ENCODE measurements at places on chromosomes 3 and 15. TPM values are rescaled to one million over a fixed set of nuclear protein-coding genes. Genes with fewer than 3 reads are reported as not detected.

DNA sequence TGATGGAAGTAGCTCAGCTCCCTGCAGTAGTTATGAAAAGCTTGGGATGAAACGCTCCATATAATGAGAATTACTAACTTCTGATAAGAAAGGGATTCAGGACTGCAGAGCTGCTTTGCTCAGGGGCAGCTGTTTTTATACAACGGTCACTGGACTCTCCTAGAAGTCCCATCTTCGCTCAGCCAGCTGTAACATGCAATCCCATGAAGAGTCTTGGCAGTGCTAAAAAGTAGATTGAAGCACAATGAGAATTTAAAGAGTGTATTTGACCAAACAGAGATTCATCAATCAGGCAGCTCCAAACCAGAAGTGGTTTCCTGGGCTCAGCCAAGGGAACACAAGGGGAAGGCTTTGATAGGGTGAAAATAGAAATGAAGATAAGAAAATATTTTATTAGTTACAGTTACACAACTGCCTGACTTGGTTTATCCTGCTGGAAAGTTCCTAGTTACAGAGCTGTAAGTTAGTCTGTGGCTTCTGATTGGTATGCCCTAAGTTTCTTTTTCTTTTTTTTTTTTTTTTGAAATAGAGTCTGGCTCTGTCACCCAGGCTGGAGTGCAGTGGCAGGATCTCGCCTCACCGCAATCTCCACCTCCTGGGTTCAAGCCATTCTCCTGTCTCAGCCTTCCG, 24.1 kb downstream of the SIDT1 start:
- H3K36me3 ChIP-seq: no peaks in the 10 kb centered on the region
- no peak overlapping the region for H3K4me3 ChIP-seq

DNA sequence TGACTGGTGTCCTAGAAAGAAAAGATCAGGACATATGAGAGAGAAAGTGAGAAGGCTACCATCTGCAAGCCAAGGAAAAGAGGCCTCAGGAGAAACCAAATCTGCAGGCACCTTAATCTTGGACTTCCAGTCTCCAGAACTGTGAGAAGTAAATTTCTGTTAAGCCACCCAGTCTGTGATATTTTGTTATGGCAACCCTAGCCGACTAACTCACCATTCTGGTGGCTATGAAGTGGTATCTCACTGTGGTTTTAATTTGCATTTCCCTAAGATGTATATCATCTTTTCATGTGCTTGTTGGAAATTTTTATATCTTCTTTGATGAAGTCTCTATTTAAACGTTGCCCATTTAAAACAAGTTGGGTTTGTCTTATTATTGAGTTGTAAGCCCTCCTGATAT, 40.6 kb downstream of the ILDR1 start:
- H3K4me3 ChIP-seq: no peak overlapping the region
- H3K27ac ChIP-seq: no peak overlapping the region
- H3K27me3 ChIP-seq: no peaks in the 10 kb centered on the region
- H3K4me1 ChIP-seq: peaks cover 2% of the 10 kb centered on the region

GRCh38 chr3:17057321-17057720, 172.6 kb downstream of the PLCL2 start:
- H3K36me3 ChIP-seq: no peaks in the 10 kb centered on the region
- H3K4me3 ChIP-seq: no peak overlapping the region
- no peak overlapping the region for H3K27ac ChIP-seq
- no peaks in the 10 kb centered on the region for H3K27me3 ChIP-seq
- DNase-seq: no peak
- H3K4me1 ChIP-seq: no peaks in the 10 kb centered on the region

GRCh38 chr15:60585743-60586708, 107.1 kb upstream of the ICE2 start:
- H3K4me1 ChIP-seq: peaks cover 15% of the 10 kb centered on the region
- no peaks in the 10 kb centered on the region for H3K36me3 ChIP-seq
- H3K27ac ChIP-seq: no peak overlapping the region
- peak; percentile 30 for DNase-seq
- H3K4me3 ChIP-seq: no peak overlapping the region

- H3K27ac ChIP-seq: no peak overlapping the region
- no peaks in the 10 kb centered on the region for H3K36me3 ChIP-seq
- no peaks in the 10 kb centered on the region for H3K27me3 ChIP-seq
- H3K4me3 ChIP-seq: no peak overlapping the region
Observed at GRCh38 chr3:102087236-102087635, 237.9 kb downstream of the NFKBIZ start.

GRCh38 chr15:58457466-58457965, 25.7 kb downstream of the LIPC start:
- H3K4me3 ChIP-seq: no peak overlapping the region
- H3K27me3 ChIP-seq: peaks cover 23% of the 10 kb centered on the region
- peaks cover 19% of the 10 kb centered on the region for H3K4me1 ChIP-seq
- H3K27ac ChIP-seq: no peak overlapping the region
- H3K36me3 ChIP-seq: no peaks in the 10 kb centered on the region

DNA sequence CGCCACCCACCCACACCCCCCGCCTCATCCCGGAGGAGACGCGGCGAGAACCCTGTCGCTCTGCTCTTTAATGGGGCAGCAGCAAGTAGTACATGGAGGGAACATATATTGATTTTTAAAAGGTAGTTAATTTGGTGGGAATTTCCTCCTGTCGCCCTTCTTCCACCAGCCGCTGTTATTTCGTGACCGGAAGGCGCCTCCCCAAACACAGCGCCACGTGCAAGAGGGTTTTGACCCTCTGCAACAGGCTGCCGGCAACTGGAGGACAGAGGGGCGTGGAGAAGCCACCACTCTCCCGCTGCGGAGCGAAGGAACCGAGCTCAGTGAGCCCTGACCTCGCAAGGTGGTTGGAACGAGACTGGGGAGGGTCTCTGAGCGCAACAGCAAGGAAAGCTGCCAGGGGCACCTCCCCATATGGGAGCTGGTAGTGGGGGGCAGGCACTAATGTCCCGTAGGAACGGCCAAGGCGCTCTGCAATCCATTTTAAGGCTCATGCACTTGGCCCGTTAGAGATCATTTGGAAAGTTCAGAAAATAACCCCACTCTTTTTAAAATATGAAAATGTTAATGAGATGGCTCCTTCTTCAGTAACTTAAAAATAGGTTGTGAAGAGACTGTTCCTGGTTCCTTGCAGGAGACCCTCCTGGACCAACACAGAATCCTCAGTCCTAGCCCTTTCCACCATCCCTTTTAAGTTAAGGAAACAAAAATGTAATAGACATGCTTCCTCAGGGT, 4.3 kb downstream of the ONECUT1 start:
- no peak for DNase-seq
- H3K27me3 ChIP-seq: no peaks in the 10 kb centered on the region
- H3K4me1 ChIP-seq: peaks cover 23% of the 10 kb centered on the region
- peak overlapping the region; percentile 98 for H3K27ac ChIP-seq
- peaks cover 64% of the 10 kb centered on the region for H3K36me3 ChIP-seq

GRCh38 chr3:107421170-107421792, 44.0 kb downstream of the CCDC54 start:
- H3K36me3 ChIP-seq: no peaks in the 10 kb centered on the region
- H3K4me3 ChIP-seq: peak overlapping the region; percentile 58
- H3K4me1 ChIP-seq: peaks cover 2% of the 10 kb centered on the region

- no peaks in the 10 kb centered on the region for H3K27me3 ChIP-seq
- H3K36me3 ChIP-seq: peaks cover 3% of the 10 kb centered on the region
- no peak overlapping the region for H3K4me3 ChIP-seq
- DNase-seq: no peak
- peak overlapping the region; percentile 6 for H3K27ac ChIP-seq
Observed at GRCh38 chr3:42033741-42034140, 57.4 kb upstream of the TRAK1 start.

DNA sequence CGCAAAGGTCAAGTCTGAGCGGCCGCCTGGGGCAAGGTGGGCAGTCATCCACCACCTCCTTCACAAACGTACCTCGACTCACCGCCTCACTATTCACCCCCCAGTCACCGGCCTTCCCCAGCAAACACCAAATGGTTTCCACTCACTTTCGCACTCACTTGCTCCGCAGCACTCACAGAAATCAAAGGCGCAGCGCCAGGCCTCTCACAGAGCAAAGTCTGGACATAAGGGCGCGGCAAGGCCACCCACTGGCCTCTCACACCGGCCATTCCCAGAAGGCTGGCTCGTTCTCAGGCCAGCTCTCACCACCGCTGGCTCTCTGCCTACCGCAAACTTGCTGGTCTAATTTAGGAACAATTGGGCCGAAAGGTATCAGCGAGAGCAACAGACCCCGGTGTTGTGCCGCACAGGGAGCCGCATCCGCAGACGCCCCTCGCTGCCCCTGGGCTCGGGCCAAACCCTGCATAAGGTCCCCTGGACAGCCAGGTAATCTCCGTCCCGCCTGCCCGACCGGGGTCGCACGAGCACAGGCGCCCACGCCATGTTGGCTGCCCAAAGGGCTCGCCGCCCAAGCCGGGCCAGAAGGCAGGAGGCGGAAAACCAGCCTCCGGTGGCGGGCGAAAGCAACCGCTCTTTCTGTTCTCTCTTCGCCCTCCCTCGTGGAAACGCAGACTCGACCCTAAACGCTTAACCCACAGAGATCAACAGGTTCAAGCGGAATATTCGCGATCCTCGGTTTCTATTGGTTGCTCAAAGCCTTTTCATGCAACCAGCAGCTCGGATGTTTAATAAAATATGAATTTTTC, 2.9 kb downstream of the SHOX2 start:
- peak overlapping the region; percentile 53 for H3K4me3 ChIP-seq
- H3K36me3 ChIP-seq: no peaks in the 10 kb centered on the region
- H3K27ac ChIP-seq: no peak overlapping the region
- DNase-seq: peak; percentile 23

Gene CADM2
- total RNA-seq: 5.8 TPM

Gene TIMP4
- total RNA-seq: not detected
